ENCODE measurements at places on chromosomes 2 and 18.

DNA sequence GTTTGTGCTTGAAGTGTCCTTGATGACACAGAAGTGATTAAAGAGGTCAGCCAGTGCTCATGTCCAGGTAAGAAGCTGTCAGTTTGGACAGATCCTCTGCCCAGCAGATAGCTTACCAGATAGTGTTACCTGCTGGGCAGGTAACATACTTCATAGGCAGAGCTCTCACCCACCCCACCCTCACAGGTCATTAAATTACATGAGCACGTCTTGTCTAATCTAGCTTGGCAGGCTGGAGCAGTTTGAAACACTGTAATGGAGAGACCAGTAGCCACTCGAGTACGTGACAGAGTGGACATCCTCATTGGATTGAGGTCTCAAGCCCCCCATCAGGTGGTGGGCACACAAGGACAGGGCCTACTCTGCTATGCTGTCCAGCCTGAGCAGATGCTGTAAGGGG is 27.1 kb downstream of the TTC32 start:
- DNase-seq: no peak

- DNase-seq: no peak
These were observed 146.2 kb upstream of the LYPD1 start for GRCh38 chr2:132816234-132816633.

DNA sequence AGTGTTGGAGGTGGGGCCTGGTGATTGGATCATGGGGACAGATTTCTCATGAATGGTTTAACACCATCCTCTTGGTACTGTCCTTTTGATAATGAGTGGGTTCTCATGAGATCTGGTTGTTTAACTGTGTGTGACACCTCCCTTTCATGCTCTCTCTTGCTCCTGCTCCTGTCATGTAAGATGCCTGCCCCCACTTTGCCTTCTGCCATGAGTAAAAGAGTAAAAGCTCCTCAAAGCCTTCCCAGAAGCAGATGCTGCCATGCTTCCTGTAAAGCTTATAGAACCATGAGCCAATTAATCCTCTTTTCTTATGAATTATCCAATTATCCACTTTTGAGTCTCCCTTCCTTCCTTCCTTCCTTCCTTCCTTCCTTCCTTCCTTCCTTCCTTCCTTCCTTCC is 317.7 kb downstream of the RDH14 start:
- no peak for DNase-seq

GRCh38 chr18:35426786-35427185 is 49.6 kb upstream of the ZNF396 start:
- no peak for DNase-seq

DNA sequence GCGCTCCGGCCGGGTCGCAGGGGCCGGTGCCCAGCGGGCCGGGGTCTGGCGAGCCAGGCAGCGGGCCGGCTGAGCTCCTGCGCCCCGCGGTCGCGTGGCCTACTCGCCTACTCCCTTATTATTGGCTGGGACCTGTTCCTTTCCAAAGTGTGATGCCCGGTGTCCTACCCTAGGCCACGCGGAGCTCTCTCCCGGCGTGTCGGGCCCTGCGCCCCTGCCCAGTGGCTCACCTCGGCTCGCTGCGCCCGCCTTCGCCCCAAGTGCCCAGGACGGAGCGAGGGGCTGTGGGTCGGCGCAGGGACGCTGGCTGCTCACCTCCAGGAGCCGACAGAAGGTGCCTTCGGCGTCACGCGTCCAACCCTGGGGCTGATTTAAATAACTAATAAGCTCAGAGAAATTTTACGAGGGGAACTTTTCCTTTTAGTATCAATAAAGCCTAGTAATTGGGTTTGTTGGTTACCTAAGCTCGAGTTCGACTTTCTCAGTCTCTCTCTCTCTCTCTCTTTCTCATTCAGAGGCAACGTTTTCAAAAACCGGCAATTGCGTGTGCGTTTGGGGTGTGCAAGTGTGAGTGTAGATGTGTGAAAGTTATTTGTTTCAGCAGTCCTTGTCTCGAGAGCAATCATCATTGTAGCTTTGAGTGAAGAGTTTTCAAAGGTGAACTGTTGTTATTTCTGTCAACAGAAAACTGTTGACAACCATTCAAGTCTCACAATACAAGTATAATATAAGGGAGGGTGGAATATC is 7.0 kb upstream of the SATB2 start:
- DNase-seq: no peak

DNA sequence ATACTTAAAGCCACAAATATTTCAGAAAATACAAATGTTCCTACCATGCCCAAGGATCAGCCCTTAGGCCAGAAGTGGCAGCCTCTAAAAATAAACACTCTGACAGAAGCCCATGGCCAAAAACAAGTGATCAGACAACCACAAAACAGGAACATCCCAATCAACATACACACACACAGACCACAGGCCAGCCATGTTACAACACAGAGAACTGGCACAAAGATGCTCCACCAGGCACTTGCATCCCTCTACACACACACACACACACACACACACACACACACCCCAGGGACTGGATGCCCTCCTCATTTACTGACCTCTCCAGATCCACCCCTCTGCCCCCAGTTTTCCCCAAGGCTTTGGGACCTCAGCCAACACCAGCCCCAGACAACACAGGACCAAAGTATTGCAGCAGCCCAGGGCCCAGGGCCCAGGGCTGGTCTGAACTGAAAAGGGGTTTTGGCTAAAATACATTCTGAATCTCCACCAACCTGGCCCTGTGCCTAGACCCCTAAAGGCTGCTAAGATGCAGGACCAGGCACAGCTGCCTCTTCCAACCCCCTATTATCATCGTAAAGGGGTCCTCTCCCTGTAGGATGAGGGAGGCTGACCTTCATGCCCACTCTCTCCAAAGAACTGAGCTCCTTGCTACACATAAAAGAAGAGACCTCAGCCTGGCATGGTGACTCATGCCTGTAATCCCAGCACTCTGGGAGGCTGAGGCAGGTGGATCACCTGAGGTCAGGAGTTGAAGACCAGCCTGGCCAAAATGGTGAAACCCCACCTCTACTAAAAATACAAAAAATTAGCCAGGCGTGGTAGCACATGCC is 151.4 kb downstream of the TNS1 start:
- no peak for DNase-seq

- DNase-seq: no peak
These were observed 20.3 kb downstream of the NPC1 start for GRCh38 chr18:23565916-23566547.

GRCh38 chr18:76524900-76525698 is 30.1 kb upstream of the ZNF516 start:
- DNase-seq: no peak

DNA sequence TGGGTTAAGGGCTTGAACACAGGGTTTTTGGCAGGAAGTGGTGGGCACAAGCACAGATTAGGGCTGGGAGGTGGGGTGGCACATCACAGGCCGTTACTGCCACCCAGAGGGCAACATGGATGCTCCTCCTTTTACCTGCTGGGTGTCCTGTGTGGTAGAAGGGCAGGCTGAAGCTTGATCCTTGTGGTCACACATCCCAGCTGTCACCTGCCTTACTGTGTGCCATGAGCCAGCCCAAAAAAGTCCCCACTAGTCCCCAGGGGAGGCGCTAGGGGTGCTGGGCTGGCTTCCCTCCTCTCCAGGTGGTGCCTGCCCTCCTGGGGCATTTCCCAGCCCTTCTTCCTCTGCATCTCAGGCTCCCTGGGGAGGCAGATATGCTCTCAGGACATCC is 50.5 kb upstream of the ALPP start:
- no peak for DNase-seq

- no peak for DNase-seq
These were observed 258.5 kb downstream of the ALK start for GRCh38 chr2:29662861-29663260.

DNA sequence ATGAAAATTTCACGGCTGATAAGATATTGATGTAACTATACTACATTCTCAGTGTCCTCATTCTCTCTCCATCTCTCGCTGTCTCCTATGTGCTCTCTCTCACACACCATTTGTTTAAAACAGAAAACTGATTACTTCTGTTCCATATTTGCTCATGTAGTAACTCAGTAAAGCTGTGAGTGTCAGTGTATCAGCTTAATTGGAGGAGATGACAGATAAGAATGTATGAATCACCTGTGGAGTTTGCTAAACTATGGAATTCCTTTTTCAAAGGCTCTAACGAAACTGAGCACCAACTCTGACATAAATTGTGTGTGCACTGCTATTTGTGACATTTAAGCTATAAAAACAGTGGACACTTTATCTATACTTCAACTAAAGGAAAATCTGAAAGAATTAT is 1080.0 kb downstream of the DSC3 start:
- DNase-seq: no peak

- no peak for DNase-seq
These were observed 150.8 kb downstream of the PTRHD1 start for GRCh38 chr2:24642351-24642750.

DNA sequence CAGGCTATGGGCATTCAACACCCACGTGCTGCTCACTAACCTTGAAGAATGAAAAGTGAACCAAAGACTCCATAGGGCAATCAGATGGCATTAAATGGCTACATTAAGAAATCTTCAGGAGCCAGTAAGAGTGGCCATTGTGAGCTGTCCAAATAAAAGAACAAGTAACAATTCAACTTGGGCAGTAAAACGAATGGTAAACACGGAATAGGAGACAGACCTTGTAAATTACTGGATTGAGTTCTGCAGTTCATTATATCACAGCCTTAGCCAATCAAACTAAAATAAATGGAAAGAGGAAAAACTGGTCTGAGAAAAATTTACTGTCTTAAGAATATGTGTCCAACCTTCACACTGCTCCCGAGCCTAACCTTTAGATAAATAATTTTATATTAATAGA is 306.5 kb upstream of the ZNF521 start:
- DNase-seq: no peak

GRCh38 chr2:98050070-98050469 is 36.9 kb upstream of the VWA3B start:
- DNase-seq: no peak

- DNase-seq: no peak
These were observed 145.8 kb upstream of the ACAA2 start for GRCh38 chr18:49959176-49959575.

DNA sequence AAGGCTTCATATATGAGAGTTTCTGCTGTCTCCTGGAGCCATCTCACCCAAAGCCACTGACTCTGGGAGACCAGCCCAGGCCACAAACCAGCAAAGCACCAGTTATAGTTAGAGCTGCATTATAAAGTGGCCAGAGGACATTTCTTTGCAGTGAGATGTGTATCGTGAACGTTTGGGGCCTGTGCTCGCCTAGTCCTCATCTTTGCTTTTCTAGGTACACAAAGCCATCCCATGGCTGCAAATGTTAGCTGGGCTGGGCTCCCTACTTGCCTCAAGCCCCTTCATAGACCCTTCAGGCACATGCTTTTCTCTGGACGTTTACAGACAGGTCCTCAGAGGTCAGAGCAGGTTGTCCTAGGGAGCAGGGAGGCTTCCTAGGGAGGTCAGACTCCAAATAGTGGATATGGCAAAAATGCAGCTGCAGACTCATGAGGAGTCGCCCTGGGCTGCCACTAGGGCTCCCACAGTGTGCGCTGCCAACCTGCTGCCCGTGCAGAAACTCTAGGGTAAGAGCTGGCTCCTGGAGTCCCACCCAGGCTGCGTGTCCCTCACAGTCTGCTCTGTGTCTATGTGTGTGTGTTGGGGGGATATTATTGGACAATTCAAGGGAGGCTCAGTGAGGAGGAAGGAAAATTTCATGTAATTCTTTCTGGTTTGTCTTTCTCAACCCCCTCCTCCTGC is 141.0 kb downstream of the RPIA start:
- DNase-seq: no peak

DNA sequence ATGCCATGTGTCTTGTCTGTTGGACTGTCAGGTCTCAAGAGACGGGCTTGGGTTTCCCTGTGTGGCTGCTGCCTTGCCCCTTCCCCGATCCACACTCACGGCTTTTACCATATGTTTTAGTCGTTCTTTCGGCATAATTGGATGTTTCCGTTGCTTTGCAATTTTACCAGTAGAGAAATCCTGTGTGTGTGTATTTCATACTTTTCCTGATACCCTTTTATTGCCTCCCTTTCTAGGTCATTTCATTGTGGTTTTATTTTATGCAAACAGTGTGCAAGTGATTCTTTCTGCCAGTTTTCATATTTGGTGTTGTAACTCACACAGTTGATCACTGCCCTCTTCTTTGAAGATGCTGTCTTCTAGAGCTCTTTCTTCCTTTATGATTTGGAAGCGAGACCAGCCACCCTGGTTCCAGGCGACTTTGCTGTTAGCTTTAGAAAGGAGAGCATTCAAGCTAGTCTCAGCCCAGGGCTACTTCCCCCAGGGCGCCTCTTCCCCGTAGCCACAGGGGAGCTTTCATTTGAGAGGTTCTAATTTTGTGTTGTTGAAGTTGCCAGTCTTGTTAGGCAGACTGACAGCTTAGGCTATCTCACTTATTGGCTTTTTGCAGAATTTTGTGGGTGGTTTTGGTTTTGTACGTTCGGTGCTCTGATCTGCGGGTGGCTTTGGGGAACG is 17.0 kb downstream of the SH3BP4 start:
- DNase-seq: no peak

DNA sequence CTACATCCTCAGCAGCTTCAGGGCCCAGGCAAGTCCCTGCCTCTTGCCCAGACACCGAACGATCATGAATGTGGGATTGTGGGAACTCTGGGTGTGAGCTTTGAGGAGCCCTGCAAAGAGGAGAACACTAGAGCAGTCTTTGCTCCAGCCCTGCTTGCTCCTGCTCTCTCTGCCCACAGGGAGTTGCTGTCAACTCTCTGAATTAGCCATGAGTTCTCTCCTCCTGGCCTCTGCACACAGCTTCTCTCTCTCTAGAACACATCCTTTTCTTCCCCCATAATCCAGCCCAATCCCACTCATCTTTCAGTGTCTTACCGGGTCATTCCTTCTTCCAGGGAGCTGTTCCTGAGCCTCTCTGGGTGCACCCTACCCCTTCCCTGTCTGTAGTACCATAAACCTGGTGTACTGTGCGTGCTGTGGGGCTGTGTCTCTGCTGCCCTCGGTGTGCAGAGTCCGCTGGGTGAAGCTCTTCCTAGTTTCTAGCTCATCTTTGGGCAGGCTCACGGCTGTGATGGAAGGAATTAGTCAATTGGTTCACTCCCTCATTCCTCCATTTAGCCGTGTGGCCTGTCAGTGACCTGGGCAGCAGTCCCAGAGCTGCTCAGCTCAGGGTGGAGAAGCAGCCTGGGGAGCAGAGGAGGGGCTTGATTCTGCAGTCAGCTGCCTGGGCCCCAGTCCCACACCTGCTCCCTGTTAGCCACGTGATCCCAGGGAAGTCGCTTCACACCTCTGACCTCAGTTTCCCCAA is 132.9 kb upstream of the HDAC4 start:
- DNase-seq: no peak

DNA sequence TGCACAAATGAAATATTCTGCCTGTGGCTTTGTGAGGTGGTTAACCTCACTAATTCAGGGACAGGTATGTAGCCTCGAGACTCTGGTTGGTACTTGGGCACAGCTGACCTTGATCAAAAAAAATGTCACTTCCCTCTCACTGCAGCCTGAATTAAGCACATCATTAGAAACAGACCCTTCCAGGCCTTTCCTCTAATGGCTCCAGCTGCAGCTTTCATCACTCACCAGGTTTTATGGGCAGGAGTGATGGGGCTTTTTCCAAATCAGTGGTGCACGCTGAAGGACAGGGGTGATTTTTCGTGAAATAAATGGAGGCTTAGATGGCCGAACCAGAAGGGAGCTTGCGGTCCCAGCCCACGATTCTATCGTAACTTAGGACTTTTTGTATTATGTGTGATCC is 213.0 kb upstream of the RAB12 start:
- DNase-seq: no peak
